ENCODE measurements at places on chromosomes 7 and 10.

GRCh38 chr7:40447345-40447744 is 312.5 kb downstream of the SUGCT start:
- no peak for DNase-seq

DNA sequence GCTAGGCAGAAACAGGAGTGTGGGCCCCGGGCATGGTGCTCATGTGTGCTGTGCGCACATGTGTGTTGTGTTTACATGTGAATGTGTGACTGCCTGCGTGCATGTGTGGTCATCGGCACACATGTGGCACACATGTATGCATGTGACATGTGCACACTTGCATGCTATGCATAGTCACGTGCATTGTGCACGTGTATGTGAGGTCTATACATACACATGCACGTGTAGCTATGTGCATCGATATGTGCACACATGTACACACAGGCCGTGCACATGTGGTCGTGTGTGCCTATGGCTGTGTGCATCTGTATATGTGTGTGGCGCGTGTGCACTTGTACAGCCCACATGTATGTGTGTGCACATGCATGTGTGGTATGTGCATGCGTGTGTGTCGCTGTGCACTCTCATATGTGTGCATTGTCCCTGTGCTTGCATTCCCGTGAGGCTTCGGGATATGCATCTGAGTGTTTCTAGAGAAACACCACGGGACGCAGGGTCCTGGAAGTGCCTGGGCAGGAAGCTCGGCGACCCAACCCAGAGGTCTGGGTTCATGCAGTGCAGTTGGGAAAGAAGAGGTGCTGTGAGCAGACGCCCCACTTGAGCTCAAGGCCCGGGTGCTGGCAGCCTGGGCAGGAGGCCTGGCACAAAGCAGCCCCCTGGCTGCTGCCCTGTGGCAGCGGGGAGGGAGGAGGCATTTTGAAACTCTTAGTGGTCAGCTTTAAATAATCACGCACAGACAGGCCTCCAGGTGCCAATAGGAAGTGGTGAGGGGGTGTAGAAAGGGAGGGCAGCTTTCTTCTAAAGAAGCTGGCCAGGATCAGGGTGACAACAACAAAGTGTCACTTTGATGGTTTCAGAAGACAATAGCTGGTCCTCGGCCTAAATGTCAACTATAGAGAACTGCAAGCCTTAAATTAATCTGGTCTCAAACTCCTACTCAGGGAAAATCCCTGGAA is 410.0 kb upstream of the MGMT start:
- DNase-seq = peak; percentile 96

DNA sequence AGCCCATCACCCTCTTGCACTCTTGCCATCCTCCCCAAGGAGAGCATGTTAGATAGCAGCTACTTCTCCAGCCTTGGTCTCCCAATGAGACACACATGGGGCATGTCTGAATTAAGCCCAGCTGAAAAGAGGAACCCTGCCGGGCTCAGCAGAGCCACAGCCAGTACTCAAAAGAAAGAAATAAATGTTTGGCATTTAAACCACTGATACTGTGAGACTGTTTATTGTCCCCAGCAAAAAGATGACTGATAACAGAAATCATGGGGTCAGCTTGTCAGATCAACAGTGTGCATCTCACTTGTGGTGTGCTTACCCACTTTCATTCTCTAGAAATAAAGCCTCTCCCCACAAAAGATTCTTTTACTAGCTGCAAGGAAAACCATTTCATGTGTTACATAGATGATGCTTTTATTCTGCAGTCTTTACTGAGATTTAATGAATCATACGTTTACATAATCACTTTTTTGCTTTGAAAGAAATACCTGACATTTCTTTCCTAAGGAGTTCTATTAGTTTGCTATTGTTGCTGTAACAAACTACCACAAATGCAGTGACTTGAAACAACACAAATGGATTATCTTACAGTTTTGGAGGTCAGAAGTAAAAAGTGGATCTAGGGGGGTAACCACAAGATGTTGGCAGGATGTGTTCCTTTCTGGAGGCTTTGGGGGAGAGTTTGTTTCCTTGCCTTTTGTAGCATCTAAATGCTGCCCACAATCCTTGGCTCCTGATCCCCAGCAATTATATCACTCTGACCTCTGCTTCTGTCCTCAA is 20.9 kb downstream of the ANKRD7 start:
- no peak for DNase-seq

DNA sequence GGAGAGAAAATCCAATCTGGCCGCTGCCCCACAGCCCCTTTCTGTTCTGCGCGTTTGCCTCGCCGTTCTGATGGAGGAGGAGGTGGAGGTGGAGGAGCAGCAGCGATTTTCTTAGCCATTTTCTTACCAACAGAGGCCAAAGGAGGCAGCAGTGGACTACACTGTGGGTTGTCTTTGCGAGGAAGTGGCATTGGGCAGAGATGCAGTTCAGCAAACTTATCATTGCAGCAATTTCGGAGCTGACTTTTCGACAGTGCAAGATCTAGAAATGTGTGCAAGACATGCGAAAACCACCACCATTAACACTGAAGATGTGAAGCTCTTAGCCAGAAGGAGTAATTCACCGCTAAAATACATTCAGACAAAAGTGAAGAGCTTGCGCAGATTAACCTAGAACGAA is 1.9 kb upstream of the ARL4A start:
- DNase-seq = no peak

- DNase-seq = no peak
Observed at GRCh38 chr7:153641199-153641598, 411.0 kb upstream of the DPP6 start.

- no peak for DNase-seq
Observed at GRCh38 chr10:11823122-11823988, at the start of gene PROSER2. PROSER2 (plus strand) TSS chr10:11823356; CDS start chr10:11852078, 28,722 bp downstream.

- no peak for DNase-seq
Observed at GRCh38 chr10:103847909-103848468, 7.4 kb downstream of the SH3PXD2A start.

DNA sequence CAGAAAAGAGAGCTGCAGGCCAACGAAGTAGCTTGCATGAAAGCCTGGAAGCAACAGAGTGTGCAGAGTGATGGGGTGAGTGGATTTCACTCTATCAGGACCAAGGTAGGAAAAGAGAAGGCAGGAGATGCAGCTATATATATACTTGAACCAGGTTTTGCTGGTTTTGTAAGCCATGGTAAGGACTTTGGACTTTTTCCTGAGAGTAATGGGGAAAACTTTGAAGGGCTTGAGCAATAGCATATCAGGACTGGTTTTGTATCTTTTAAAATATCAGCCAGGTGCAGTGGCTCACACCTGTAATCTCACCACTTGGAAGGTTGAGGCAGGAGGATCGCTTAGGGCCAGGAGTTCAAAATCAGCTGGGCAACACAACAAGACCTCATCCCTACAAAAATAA is 120.6 kb upstream of the NRP1 start:
- DNase-seq = no peak

DNA sequence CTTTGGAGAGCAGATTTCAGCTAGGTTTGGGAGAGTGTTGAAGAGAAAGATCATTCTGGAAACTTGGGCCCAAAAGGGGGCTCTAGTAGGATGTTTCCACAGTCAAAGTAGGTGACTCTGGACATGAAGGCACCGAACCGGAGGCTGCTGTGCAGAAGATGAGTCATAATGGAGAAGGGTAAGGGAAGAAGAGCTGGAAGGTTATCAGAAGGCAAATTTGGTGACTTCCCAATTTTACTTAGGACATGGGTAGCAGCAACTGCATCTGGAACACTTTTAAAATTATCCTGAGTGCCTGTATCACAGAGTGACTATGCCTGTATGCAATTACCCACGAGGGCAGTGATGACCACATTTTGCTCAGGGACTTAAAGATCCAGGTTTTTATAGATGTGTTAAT is 38.8 kb downstream of the PIK3AP1 start:
- no peak for DNase-seq

DNA sequence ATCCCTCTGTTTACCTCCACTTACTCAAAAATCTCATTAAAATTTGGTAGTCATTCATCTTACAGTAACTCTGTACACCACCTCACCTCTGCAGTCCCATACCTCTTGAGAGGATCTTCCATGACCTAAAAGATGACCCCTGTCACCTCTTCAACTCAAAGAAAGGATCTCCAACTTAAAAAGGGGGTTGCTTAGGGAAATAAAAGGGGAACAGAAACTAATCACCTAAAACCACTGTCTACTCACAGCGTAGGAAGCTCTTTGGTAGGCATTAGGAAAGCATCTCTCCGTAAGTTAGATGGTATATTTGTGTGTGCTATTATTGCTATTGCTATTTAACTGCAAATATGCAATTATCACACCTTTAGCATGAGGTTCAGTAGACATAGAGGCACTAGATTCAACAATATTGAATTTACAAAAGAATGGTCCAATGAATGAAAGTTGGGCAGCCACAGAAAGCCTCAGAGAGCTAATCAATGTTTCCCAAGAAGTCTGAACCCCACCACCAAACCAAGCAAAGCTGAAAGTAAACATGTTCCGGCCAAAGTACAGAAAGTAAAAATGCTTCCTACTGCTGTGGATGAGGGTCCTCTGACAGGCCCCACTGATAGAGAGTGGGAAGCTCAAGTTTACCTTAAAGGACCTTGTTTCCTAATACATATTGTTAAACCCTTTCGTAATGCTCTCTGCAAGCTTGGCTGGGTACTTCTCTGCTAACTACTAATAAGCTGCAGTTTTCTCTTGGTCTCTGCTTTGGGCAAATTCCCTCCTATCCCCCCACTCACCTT is 105.8 kb downstream of the GRM8 start:
- no peak for DNase-seq

DNA sequence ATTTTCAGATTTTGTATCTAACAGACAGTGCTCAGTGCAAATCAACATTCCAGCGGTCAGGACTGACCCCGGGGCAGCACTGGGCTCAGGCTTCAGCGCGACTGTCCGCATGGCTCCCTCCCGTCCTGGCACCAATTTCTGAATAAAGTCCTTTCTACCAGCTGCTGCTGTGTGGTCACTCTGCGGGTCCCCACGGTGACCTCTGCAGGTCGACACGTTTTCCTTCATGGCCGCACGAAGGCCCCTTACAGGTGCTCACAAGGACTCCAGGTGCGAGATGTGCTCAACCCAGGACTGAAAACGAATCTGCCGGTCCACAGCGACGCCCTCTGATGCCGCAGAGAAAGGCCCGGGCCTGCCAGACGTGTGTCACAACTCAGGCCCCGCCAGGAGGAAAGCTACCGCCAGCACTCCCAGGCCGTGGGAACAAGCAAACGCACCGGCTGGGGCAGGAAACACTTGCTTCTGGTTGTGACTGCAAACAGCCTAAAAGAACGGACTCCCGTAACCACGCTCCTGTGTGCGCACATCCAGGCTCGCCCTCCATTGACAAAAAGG is 3.7 kb upstream of the UTF1 start:
- no peak for DNase-seq

- DNase-seq = no peak
Observed at GRCh38 chr7:70598976-70599375, 533.0 kb upstream of the GALNT17 start.

- no peak for DNase-seq
Observed at GRCh38 chr7:101576998-101577397, 52.1 kb downstream of the MYL10 start.
